ENCODE measurements at places on chromosomes 12 and 14.

DNA sequence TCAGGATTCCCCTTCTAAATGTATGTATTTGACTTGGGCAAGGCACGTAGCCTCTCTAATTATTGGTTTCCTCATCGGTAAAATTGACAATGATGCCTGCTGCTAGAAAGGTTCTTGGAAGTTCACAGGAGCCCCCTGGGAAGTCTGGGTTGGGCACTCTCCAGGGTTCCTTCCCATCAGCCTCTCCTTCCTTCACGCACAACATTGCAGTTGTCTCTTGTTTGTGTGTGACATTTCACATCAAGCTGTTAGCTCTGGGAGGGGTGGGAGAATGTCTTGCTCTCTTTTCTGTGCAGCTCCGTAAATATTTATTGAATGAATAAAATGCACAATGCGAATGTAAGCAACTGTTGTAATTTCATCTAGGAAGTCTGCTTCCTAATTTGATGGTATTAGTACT is 153.2 kb upstream of the PRICKLE1 start:
- no peak overlapping the region for H3K4me3 ChIP-seq
- peak overlapping the region; percentile 37 for H3K27ac ChIP-seq
- peaks cover 40% of the 10 kb centered on the region for H3K4me1 ChIP-seq
- peaks cover 5% of the 10 kb centered on the region for H3K27me3 ChIP-seq
- peaks cover 2% of the 10 kb centered on the region for H3K36me3 ChIP-seq
- DNase-seq, result no peak

DNA sequence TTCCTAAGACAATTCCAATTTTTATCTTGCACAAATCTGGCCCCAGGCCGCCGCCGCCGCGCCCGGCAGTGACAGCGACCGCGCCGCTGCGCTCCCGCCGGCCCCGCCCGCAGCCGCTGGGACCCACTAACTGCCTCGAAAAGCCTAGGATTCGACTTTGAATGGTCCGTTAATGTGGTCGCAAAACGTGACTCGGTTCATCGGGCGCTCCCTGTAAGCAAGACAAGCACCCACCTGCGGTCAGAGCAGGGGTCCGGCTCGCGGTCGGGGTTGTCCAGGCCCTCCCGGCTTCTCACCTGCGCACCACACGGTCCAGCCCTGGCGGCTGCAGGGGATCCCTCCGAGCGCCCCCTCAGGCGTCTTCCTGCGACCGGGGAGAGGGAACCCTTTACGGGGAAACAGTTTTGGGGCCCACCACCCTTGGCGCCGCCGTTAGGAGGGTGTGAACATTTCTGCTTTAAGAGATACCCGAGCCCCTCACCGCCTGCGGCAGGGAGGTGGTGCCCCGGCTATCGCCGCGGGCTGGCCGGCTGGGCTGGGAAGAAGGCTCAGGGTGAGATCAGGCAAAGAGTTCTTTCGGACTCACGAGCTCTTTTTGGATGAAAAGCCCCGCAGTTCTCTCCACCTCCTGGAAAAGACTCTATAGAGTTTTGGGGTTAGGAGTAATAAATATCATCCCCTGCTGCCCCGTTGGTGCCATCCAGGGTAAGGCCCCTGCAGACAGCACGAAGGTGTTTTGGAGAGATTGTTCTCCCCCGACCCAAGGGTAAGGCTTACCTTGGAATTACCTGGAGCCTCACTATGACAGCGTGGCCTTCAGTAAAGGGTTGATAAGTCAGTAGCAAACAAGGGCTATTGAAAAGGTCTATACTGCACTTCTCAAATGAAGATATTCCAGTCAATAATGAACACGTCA is 13.6 kb upstream of the FOXJ2 start:
- no peak for DNase-seq
- peaks cover 38% of the 10 kb centered on the region for H3K27me3 ChIP-seq
- peaks cover 4% of the 10 kb centered on the region for H3K4me1 ChIP-seq
- H3K36me3 ChIP-seq, result no peaks in the 10 kb centered on the region

GRCh38 chr12:3533703-3534386 is 42.8 kb downstream of the PRMT8 start:
- H3K4me1 ChIP-seq, result no peaks in the 10 kb centered on the region
- H3K36me3 ChIP-seq, result no peaks in the 10 kb centered on the region
- no peak overlapping the region for H3K27ac ChIP-seq
- H3K27me3 ChIP-seq, result peaks cover 10% of the 10 kb centered on the region
- DNase-seq, result peak; percentile 77

GRCh38 chr14:78327426-78328221 is 157.5 kb downstream of the NRXN3 start:
- no peak for DNase-seq
- H3K4me1 ChIP-seq, result no peaks in the 10 kb centered on the region
- no peaks in the 10 kb centered on the region for H3K27me3 ChIP-seq
- no peak overlapping the region for H3K4me3 ChIP-seq
- no peaks in the 10 kb centered on the region for H3K36me3 ChIP-seq

- DNase-seq, result no peak
- no peaks in the 10 kb centered on the region for H3K36me3 ChIP-seq
- no peak overlapping the region for H3K4me3 ChIP-seq
These were observed 13.9 kb downstream of the PELI2 start for GRCh38 chr14:56131865-56132833.

GRCh38 chr12:91732086-91732485 is 413.6 kb downstream of the BTG1 start:
- H3K4me1 ChIP-seq, result no peaks in the 10 kb centered on the region
- no peak for DNase-seq
- H3K27me3 ChIP-seq, result no peaks in the 10 kb centered on the region
- H3K27ac ChIP-seq, result no peak overlapping the region
- H3K4me3 ChIP-seq, result no peak overlapping the region

GRCh38 chr12:127162902-127163301 is 1104.1 kb upstream of the TMEM132C start:
- no peaks in the 10 kb centered on the region for H3K27me3 ChIP-seq
- peak overlapping the region; percentile 38 for H3K27ac ChIP-seq
- peaks cover 13% of the 10 kb centered on the region for H3K4me1 ChIP-seq
- no peak overlapping the region for H3K4me3 ChIP-seq
- no peaks in the 10 kb centered on the region for H3K36me3 ChIP-seq
- DNase-seq, result peak; percentile 49

DNA sequence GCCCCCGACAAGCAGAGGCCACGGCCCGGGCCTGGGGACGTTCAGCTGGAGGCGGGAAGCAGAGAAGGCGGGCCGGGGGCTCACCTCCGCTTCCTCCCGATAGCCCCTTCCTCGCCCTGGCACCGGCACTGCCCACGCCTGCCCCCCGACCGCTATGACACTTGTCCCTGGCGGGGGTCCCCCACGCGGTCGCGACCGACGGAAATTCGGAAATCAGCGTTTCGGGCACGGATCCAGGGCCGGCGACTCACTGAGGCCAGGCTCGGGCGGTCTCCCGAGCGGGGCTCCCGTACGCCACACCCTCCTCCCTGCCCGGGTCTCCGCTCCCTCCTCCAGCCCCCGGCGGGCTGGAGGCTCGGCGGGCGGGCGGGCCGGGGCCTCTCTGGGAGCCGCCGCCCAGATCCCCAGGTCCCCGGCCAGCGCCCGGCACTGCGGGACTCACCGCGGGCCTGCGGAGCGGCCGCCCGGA is 581 bp downstream of the PITPNM2 start:
- no peaks in the 10 kb centered on the region for H3K27me3 ChIP-seq
- peaks cover 19% of the 10 kb centered on the region for H3K4me1 ChIP-seq
- H3K4me3 ChIP-seq, result peak overlapping the region; percentile 75
- H3K36me3 ChIP-seq, result no peaks in the 10 kb centered on the region
- no peak overlapping the region for H3K27ac ChIP-seq

DNA sequence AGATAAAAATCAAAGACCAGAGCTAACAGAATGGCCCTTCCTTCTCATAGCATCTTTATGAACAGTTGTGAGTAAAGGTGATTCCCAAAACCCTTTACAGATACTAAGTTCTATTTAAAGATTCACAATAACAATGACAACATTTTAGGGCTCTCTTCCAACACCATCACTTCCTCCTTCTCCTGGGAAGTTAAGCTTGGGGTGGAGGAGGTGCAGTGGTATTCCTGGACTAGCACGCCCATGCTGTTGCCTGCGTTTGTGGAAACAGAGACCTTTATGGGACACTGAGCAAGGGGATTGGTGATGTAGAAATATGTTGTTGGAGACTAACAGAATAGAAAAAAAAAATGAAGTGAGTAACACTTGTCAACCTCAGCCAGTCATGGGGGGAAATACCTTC is 22.5 kb downstream of the SYNE2 start:
- no peak for DNase-seq
- H3K27me3 ChIP-seq, result no peaks in the 10 kb centered on the region
- no peak overlapping the region for H3K4me3 ChIP-seq
- no peak overlapping the region for H3K27ac ChIP-seq
- peaks cover 32% of the 10 kb centered on the region for H3K4me1 ChIP-seq

- no peak overlapping the region for H3K4me3 ChIP-seq
- H3K27ac ChIP-seq, result no peak overlapping the region
- H3K27me3 ChIP-seq, result peaks cover 12% of the 10 kb centered on the region
- no peak for DNase-seq
These were observed 735.4 kb upstream of the TMEM132C start for GRCh38 chr12:127531542-127531941.

GRCh38 chr14:73943083-73943482 is 6.8 kb downstream of the FAM161B start:
- peaks cover 13% of the 10 kb centered on the region for H3K36me3 ChIP-seq
- DNase-seq, result no peak
- no peaks in the 10 kb centered on the region for H3K4me1 ChIP-seq
- H3K27me3 ChIP-seq, result no peaks in the 10 kb centered on the region
- H3K27ac ChIP-seq, result no peak overlapping the region

GRCh38 chr12:67572492-67572891 is 76.1 kb upstream of the DYRK2 start:
- no peak overlapping the region for H3K4me3 ChIP-seq
- no peak for DNase-seq
- peaks cover 3% of the 10 kb centered on the region for H3K4me1 ChIP-seq

- DNase-seq, result no peak
- no peaks in the 10 kb centered on the region for H3K36me3 ChIP-seq
- H3K4me3 ChIP-seq, result no peak overlapping the region
- H3K27ac ChIP-seq, result no peak overlapping the region
These were observed 57.8 kb upstream of the MAX start for GRCh38 chr14:65160091-65160490.

DNA sequence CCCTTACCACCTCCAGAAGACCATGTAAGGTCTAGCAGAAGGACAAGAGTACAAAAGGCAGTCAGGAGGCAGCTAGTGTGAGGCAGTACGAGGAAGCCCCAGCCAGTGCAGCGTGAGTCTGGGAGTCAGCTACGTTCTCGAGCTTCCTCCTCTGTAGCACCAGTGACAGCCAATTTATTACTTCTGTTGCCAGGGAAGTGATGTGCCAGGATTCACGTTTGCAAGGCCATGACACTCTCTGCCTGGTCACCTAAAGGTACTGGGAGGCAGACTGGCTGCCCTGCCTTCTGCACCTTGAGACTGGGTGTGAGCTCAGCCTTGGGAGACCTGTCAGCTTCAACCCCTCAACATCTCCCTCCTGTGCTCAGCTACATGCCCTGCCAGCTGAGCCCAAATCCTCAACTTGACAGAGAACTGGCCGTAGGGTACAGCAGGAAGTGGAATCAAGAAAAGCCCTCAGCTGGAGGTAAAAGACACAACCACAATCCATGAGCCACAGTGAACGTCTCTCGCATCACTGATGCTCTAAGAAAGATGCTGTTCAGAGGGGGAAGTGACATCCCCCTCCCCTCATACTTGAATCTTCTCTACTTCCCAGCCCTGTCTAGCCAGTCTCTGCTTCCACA is 182.5 kb upstream of the RGS6 start:
- peaks cover 16% of the 10 kb centered on the region for H3K4me1 ChIP-seq
- H3K4me3 ChIP-seq, result no peak overlapping the region
- DNase-seq, result peak; percentile 48
- no peaks in the 10 kb centered on the region for H3K27me3 ChIP-seq
- H3K27ac ChIP-seq, result no peak overlapping the region
- peaks cover 6% of the 10 kb centered on the region for H3K36me3 ChIP-seq

DNA sequence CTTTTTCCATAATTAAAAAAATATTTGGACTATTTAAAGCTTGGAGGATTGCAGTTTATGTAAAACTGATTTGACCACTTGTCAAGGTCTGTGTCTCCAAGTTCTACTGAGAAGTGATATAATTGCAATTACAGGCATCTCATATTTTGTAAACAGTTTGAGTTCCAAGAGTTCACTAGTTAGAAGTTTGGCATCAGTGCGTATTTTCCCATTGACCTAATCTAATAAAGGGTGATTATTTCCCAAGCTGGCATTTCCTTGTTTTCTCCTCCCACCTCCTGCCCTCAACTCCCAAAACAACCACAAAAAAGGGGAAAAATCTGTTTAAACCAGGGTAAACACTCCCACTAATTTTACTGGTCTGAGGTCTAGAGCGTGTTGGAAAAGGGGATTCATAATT is 3.0 kb upstream of the MYF6 start:
- no peaks in the 10 kb centered on the region for H3K36me3 ChIP-seq
- H3K27ac ChIP-seq, result no peak overlapping the region
- DNase-seq, result no peak

DNA sequence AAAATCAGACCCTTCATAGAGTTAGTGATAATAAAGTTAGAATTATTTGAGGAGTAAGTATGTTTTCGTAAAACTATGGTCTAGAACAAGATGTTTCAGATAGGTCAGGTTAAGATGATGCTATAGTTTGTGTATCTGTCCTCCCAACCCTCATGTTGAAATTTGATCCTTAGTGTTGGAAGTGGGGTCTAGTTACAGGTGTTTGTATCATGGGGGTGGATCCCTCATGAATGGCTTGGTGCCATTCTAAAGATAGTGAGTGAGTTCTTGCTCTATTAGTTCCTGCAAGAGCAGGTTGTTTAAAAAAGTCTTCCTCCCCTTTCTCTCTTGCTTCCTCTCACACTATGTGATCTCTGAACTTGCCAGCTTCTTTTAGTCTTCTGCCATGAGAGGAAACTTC is 707.3 kb upstream of the FOXG1 start:
- H3K4me1 ChIP-seq, result no peaks in the 10 kb centered on the region
- DNase-seq, result no peak
- no peak overlapping the region for H3K27ac ChIP-seq
- H3K4me3 ChIP-seq, result no peak overlapping the region

DNA sequence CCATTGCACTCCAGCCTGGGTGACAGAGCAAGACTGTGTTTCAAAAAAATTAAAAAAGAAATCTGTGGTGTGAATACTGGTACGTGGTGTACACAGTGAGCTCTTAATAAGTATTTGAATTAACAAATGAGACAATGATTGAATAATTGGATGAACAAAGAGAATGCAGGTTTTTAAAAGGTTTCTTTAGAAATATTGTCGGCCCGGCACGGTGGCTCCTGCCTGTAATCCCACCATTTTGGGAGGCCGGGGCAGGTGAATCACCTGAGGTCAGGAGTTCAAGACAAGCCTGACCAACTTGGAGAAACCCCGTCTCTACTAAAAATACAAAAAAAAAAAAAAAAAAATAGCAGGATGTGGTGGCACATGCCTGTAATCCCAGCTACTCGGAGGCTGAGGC is 6.6 kb downstream of the HIF1A start:
- peak overlapping the region; percentile 58 for H3K27ac ChIP-seq
- no peaks in the 10 kb centered on the region for H3K27me3 ChIP-seq
- peaks cover 1% of the 10 kb centered on the region for H3K36me3 ChIP-seq
- H3K4me1 ChIP-seq, result peaks cover 90% of the 10 kb centered on the region
- peak overlapping the region; percentile 39 for H3K4me3 ChIP-seq
- DNase-seq, result no peak
